Right ventricle myocardium inferior (tissue), 1 donor: ENCODE measurements at places on chromosomes 12 and 14.

GRCh38 chr12:101051151-101051550 lies 158.9 kb downstream of the SLC5A8 start:
- DNase-seq, result no peak

DNA sequence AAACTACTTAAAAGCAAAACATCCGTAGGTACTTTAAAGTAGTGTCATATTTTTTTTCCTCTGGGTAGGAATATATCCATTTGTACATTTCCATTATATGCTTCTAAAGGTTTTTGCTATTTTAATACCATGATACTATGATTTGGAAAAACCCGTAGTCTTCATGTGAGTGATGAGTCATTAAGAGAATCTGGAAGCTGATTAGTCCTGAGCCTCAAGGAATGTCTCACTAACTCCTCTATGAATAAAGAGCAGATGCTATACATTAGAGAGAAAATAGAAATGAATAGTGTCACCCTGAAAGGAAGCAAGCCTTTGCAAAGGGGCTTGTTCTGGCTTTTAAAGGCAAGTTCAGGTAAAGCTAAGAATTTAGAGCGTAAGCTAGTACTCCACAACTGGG lies 432.1 kb downstream of the CCDC91 start:
- DNase-seq, result no peak

DNA sequence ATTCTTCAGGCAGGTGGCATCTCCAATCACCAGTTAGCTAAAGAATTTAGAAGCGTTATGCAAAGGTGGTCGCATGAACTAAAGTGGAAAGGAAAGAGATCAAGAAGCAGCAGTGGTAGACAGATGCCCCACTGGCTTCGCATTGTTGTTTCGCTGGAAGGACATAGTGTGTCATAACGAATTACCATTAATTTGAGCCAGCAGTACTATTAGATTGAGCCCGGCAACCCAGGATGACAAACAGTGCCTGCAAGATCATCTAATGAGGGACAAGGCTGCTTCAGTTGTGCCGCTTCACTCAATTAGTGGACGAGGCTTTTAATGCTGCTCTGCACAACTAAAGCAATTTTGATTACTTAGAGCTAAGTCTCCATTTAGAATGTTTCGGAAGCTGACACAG lies 274.5 kb upstream of the SOX5 start:
- DNase-seq, result no peak

- DNase-seq, result no peak
Measured at GRCh38 chr12:9925705-9926393, 6.3 kb downstream of the CLEC2A start.

DNA sequence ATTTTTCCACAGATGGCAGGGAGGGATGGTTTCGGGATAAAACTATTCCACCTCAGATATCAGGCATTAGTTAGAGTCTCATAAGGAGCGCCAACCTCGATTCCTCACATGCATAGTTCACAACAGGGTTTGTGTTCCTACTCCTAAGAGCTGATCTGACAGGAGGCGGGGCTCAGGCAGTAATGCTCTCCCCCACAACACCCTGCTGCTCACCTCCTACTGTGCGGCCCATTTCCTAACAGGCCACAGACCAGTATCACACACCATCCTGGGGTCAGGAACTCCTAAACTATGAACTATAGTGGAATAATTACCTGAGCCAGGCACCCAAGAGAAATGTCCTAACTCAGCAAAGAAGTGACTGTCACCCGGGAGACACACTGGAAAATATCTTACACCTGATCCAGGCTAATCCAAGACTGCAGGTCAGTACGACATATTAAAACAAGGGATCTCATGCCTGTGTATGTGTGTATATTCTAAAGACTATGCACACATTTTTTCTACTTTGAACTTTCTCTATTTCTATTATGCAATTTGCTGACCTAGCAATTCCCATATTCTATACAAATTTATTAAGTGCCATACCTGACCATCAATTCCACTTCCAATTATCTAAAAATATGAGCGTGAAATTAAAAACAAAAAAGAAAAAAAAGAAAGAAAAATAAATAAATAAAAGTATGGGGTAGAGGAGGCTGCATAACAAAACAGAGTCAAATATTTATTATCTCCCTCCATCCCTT lies 4.7 kb downstream of the NAA25 start:
- no peak for DNase-seq

DNA sequence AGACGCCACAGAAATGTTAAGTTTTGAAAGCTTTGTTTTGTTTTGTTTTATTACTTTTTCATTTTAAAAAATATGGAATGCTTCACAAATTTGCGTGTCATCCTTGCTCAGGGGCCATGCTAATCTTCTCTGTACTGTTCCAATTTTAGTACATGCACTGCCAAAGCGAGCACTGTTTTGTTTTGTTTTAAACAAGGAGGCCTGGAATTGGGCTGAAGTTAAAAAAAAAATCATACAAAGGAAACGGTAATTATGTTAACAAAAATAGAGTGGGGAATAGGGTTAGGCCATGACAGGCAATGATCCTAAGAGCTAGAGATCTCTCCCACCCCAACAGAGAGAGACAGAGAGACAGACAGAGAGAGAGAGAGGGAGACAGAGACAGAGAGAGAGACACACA lies 57.0 kb downstream of the ZFP36L1 start:
- no peak for DNase-seq

DNA sequence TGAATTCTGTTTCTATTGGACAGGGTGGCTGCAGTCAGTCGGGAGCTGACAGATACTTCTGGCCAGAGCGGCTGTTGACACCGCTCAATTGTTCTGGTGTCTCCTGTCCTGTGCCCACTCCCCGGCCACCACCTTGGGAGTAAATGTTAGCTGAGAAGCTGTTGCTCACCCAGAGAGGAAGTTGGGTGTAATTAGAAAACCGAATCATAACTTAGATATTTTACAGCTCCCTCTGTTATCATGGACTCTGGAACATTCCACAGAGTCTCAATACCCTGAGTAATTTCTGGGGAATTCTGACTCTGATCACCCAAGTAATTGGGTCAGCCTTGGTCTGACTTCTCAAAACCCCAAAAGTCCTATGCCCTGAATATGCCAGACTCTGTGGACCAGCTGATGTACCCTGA lies 58.3 kb upstream of the RFLNA start:
- no peak for DNase-seq

DNA sequence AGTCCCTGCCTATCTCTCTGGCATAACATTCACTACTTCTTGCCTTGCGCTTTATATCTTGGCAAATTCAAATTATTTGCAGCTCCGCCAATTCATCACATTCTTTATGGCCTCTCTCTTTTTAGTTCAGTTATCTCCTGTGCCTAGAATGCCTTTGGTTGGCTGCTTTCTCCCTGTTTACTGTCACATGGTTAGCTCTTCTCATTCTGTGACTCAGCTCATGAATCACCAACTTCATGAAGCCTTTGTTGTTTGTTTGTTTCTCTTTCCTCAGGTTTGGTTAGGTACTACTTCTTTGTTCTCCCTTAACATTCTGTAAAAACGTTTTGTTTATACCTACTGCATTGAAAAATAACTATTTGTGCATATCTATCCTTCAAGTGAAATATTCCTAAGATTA lies 376.5 kb upstream of the GARIN6 start:
- no peak for DNase-seq

DNA sequence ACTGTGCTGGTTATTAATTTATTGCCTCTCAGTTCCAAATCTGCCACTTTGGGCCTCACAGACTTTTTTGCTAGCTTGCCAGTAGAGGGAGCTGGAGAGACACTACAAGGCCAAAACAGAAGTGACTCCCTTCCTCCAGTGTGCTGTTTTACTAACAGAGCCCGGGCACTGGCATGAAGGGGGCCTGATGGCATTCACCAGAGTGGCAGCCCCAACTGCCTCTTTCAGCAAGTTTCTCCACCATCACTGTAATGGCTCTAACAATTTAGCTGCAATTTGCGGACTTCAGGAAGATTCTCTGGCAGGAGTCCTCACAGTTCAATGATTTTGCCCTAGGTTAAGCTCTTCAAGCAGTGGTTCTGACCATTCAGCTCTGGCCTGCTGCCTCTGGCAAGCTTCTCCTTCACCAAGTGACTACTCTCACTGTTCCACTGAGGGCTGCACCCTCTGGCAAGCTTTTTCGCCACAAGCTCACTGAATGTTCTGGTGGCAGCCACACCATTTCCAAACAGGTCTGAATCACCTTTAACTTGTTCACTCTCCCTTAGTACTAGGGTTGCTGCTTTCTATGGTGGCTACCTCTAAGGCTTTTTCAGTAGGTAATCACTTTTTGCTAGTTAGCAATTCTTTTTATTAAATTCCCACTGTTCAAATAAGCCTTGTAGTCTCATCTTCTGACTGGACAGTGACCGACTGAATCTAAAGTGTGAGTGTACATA lies 104.9 kb downstream of the ZC3H14 start:
- no peak for DNase-seq

DNA sequence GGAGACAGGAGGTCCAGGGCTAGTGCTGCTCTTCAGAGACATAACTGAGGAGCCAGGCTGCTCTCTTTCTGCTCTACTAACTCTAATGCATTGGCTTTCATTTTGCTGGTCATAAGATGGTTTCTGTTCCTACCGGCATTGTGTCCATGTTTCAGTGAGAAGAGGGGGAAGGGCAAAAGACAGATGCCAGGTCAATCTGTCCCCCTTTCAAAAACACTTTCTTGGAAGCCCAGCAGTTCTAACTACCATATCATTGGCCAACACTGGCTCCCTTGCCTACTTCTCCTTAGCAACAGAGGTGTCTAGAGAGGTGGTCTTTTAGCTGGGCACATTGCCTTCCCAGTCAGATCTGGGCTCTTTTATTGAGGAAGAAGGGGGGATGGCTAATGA lies 63.9 kb downstream of the TGFB3 start:
- no peak for DNase-seq

DNA sequence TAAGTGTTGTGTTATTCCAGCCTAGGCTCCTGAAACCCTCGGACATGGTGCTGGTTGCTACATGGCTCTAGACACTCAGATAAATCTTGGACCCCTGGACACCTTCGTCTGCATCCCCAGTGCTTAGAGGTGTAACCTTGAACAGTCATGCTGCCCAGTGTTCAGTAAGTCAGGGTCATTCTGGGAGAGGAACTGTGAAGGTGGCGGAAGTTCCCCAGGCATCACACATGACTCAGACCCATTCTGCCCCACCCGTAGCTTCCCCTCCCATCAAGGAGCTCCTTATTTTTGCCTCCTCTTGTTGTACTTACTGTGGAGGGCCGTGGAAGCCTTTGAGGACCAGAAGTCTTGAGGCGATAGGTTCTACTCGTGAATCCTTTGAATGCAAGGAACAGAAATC lies 18.1 kb upstream of the SSPN start:
- no peak for DNase-seq

- no peak for DNase-seq
Measured at GRCh38 chr12:116037941-116038837, 239.3 kb downstream of the MED13L start.

DNA sequence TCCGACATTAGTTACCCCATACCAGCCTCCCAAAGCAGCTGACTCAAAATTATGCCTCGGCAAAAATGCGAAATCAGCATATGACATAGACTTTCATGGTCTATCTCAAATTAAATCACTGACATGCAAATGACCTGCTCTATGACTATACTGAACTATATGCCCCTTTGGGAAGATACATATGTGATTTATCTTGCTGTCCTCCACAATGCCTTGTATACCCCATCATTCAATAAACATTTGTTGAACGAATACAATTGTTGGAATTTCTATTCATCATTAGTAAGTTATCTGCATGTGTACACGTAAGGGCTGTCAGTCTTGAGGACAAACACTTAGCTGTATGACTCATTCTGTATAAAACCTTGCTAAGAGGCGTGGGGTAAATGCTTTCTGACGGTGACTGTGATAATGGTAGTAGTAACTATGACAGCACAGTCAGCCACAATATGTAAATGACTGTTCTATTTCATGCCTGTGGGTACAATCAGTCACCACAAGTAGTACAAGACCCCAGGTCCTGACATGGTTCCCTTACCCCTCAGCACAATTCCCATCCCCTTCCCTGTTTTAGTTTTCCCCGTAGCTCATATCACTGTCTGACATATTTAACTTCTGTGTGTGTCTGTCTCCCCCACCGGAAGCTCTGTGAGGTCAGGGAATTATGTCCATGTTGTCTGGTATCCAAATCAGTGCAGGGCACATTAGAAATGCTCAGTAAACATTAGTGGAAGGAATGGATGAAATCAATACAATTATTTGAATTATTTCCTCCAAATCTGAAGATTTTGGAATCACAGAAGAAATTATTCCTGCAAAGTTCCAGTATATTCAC lies 42.8 kb downstream of the STXBP6 start:
- no peak for DNase-seq

DNA sequence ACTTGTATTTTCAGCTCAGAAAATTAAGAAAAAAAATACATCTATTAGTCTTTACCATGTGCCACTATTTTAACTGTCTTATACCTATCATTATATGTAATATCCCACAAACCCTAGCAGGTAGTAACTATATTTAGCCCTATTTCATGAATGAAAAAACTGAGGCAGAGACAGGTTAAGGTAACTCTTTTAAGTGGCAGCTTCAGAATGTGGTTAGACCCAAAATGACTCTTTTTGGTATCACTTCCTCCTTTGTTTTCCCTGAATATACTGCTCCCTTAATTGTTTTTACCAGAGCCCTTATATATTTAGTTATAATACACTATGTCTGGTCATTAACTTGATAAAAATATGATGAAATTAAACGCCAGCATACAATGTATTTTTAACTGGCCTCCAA lies 235.6 kb upstream of the RPL10L start:
- no peak for DNase-seq

- DNase-seq, result no peak
Measured at GRCh38 chr14:61963926-61964325, 201.7 kb downstream of the SNAPC1 start.

- no peak for DNase-seq
Measured at GRCh38 chr12:24081606-24082005, 132.1 kb upstream of the SOX5 start.

GRCh38 chr12:124418156-124418555 lies 123.3 kb downstream of the RFLNA start:
- DNase-seq, result no peak

GRCh38 chr12:100758083-100758482 lies 36.5 kb upstream of the ANO4 start:
- no peak for DNase-seq

DNA sequence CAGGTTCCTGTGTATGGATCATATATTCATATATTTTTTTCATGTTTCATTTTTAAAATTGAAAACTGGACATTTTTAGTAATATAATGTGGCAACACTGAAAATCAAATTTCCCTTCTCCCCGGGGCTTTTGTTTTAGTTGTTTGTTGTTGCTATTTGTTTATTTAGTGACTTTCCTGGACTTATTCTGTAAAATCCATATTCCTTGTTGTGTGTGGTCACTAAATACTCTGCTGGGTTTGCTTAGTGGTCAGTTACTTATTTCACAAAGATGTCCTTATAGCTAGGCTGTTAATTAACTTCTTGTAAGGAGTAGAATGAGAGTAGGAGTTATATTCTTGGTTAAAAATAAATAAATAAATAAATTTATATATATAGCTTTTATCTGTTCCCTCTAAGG lies 121.6 kb upstream of the MED13L start:
- no peak for DNase-seq
